Activated CD4-positive, alpha-beta memory T cell treated with anti-CD3 and anti-CD28 coated beads for 36 hours (primary cell): ENCODE measurements at places on chromosomes 4 and X.

- DNase-seq: peak; percentile 79
Measured at GRCh38 chrX:45710081-45710801, 509.6 kb upstream of the DIPK2B start.

GRCh38 chr4:116361790-116362189 lies 723.6 kb downstream of the TRAM1L1 start:
- no peak for DNase-seq

DNA sequence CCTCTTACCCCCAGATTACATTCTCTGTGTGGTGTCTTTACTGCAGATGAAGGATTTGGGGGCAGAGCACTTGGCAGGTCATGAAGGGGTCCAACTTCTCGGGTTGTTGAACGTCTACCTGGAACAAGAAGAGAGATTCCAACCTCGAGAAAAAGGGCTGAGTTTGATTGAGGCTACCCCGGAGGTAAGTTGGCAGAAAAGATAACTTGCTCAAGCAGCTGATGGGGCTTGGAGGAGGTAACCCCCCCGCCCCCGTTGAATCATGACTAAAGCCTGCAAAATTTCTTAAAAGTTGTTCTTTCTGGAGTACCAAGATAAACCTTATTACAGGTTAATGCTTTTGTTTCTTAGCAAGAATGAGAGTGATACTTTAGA lies 1.5 kb downstream of the CCNG2 start:
- peak; percentile 32 for DNase-seq

DNA sequence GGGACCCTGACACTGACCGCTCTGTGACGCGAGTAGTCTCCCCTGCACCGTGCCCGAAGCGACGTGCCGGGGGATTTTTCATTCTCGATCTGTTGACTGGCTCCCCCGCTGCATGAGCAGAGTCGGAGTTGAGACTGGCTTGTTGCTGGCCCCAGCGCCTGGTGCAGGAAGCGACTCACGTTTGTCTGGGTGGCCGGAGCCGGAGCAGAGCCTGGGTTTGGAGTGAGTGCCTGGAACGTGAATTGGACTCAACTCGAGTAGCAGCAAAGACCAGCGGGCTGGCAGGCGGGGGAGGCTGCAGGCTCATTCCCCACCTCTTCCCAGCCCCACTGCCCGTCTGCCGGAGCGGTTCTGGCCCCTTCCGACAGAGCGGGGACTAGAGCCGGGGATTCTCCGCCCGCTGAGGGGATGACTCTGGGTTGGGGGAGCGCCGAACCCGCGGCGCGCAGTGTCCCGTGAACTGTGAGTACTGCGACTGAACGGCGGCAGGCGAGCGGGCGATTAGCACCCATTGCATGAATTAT lies 554 bp downstream of the PCDH7 start:
- no peak for DNase-seq

DNA sequence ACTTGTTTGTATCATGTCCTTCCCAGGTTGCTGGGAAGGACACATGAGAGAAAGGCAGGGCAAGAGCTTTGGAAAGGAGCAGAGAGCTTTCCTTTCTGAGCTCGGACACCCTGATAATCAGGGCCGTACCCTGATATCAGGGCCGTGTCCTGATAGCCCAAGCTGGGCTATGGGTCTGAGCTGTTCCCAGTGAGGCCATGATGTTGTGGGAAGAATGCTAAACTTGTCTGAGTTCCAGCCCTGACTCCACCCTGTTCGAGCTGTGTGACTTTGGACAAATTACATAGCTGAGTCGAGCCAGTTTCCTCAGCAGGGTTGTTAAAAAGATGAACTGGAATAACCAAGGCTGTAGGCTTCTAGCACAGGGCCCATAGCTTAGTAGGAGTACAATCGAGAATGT lies 3.3 kb upstream of the CXCR3 start:
- DNase-seq: no peak

DNA sequence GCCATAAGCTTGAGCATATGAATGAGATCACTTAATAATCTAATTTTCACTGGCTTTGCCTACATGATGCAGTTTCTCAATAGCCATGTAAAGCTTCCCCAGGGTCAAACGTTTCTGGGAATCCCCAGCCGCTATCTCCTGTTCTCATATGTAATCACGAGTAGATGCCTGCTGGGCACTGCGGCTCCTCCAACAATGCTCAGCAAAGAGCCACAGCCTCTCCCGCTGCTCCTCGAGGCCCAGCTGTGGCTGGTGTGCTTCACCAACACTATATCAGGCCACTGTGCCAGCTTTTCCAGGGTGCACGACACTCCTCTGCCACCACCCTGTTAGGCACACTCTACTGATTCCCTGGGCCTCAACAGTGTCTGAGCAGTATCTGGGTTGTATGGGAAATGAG lies 78.3 kb upstream of the RASGEF1B start:
- no peak for DNase-seq

- DNase-seq: no peak
Measured at GRCh38 chr4:87356832-87357526, 34.0 kb downstream of the HSD17B11 start.

DNA sequence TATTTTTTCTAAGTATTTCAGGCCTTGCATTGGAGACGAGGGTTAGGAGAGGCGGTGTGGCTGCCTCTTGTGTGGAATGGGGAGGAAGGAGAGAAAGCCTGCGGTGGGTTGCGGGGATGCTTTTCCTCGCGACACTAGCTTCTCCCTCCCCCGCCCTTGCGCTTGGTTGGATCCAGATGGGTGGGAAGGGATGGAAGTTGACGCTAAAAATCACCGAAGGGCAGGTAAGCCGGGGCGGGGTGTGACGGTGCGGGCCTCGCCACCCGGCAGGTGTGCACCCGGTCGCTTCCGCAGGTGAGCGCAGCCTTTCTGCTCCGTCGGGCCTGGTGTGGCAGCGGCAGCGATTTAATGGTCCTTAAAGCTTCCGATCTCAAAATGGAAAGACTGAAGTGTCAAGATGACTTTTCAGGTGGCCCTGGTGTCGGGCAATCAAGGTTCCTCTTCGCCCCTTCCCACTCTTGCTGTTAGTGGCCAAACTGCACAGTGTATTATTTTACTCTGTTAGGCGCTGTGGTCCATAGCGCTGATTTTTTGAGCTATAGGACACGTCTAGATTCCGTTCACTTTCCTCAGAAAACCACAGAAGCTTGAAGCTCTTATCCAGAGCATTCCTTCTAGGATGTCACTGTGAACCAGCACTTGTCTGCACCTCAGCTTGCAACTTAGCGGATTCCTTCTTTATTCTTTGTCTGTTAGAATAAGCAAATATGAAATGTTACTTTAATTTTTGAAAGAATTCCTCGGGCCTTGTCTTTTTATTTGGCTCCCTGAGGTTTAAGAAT lies 765 bp downstream of the ENOPH1 start:
- DNase-seq: peak; percentile 58

GRCh38 chr4:145453163-145453520 lies 28.5 kb upstream of the SMAD1 start:
- no peak for DNase-seq

DNA sequence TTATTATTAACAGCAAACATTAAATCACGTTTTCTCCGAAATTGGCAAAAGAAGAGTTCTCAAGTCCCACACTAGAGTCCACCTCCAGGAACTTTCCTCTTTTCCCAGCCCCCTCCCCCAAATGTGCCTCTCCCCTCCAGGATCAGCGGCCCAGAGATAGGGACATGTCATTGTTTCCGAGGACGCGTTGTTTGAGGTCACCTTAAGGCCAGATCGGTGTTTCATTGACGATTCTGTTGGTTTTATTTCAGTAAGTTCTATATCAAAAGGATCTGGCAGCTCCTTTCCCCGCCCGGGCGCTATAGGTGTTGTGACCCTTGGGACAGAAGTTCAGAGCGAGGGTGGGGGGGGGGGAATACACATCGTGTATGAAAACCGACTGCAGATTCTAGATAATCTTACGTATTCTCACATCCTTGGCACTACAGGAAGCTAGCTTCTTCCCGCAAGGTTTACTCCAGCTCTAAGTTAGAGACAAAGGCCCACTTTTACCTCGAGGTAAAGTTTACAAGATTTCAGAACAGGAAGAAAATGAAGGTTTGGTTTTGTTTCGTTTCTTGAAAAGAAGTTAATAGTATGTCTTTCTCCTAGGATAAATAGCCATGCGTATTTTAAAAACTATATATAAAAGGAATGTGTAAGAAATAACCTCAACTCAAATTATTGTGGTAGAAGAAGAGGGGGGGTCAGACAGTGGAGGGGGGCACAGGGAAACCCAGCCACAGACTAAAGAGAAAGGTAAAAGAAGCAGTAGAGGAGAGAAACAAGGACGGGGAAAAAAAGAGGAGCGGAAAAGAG lies 739 bp upstream of the MSX1 start:
- DNase-seq: no peak

- DNase-seq: no peak
Measured at GRCh38 chr4:155530857-155531256, 135.8 kb upstream of the GUCY1A1 start.

DNA sequence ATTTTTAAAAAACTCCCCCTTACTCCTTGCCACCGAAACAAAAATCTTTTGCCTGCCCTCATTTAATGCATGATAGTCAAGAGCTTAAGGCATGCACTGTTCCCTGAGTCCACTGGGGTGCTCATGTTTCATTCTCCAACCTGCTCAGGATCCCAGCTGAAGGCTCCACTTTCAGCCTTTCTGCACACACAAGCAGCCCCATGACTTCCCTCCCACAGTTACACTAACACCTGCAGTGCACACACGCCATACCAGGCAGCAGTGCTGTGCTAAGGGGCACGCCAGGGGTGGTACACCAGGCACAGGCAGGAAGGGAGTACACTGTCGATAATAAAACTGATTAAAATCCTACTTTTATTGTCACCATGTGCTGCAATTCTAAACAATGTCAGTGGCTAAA lies 385.2 kb downstream of the BMPR1B start:
- DNase-seq: no peak

DNA sequence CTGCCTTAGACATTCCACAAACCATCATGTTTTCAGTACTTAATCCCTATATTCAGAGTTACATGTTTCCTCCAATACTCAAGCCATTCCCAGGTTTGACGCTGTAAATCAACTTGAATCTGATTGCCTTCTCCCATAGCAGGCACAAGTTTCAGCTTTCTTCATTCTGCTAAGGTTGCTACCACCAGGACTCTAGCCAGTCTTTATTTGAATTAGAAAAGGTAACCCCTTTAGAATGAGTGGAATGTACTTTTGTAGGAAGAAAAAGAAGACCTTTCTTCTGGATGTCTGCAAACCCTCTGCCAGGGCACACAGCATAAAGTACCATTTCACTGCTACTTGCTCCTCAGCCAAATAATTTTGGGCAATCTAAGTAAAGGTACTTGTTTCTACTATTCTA lies 10.7 kb upstream of the RBMXL3 start:
- no peak for DNase-seq
